ENCODE measurements at places on chromosomes 5 and 9.

DNA sequence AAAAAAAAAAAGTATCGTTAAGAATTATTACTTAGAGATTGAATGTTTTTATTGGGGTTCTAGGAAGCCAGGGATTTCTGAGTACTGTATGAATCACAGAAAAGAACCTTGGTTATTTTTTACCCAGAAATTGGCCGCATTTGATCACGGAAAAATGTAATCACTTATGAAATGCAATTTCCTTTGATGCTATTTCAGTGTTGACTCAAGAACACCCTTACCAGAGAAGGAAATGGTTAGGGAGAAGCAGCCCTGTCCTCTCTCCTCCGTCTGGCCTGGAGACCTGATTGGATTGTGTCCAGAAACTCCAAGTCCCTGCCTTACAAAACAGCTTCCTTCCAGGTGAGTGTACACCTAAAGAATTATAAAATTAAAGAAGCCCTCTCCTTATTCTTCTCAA is 116.7 kb downstream of the MED10 start:
- DNase-seq, result no peak

DNA sequence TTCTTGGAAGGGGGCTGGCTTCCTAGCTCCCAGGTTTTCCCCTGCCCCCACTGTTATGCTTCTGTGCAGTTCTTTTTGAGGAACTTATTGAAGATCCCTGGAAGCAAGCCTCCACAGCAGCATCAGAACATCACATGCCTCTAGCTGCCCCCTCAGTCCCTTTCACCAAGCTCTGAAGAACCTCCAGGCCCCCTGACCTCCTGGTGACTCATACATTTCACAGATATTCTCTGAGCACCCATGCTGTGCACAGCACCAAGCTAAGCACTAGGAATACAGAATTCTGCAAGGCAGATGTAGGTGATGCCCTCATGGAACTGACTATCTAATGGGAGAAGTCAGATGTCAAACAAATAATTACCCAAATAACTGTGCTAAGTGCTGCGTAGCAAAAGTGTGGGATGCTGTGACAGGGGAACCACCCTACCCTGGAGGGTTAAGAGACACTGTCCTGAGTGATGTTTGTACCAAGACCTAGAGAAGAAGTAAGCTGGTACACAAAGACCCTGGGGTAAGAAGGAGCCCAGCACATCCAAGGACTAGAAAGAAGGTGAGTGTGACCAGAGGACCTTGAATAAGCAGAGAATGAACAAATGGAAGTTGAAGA is 213.7 kb upstream of the NR4A3 start:
- DNase-seq, result no peak

GRCh38 chr9:5554254-5554653 is 43.9 kb downstream of the PDCD1LG2 start:
- DNase-seq, result no peak

DNA sequence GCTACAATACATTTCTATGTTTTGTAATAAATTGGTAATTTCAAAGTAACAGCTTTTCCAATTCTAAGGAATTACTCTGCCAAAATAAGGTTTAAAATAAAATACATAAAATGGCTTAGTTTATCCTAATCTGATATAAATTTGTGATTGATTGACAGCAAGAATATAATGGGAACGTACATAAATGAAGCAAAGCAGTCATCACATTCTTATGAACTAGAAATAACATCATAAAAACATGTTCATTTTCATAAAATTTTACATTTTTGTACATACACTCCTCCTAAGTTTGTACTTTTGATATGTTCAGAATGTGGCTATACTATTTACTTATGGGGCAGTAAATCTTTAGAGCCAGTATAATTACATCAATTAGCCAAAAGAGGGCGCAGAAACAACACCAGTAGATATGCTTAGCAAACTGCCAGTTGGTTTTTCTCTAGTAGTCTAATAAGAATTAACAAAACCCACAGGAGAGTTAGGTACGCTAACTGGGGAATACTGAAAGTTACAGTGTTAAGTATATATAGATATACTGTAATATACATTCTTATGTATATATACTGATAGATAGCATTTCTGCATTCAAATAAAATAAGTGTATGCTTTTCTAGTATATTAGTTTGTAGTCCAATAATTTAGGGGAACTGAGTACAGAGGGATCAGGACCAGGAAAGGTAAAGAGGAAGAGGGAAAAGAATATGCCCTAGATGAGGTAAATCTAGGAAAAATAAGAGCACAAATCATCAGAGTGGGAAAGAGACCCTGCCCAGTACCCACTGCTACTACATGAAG is 76.8 kb downstream of the ZDHHC21 start:
- no peak for DNase-seq

DNA sequence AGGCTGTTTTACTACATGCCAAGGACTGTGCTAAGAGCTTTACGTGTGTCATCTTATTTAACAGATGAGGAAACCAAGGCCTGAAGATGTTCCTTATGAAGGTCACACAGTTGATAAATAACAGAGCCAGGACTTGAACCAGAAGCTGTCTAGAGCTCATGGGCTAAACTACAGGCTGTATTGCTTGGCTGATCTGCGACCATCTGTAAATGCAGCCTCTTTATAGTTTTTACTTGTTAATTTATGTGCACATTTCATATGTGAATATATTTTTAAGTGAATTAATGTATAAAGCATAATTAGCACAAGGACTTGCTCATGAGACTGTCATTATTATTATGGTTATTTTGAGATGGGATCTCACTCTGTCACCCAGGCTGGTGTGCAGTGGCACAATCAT is 19.3 kb upstream of the GNPDA1 start:
- no peak for DNase-seq

DNA sequence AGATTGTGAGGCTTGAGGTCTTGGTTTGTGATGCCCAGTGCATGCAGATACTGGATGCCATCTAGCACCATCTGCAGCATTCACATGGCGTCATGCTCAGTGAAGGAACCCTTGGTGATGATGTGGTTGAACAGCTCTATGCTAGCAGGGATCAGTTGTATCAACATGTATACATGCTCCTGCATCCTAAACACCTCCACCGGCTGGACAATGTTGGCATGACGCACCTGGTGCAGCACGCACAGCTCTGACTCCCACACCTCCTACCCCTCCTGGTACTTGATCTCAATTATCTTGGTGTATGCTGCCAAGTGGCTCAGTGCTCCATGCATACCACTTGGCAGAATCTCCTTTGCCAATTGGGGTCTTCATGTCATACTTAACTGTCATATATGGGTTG is 49.1 kb downstream of the MTREX start:
- DNase-seq, result no peak

DNA sequence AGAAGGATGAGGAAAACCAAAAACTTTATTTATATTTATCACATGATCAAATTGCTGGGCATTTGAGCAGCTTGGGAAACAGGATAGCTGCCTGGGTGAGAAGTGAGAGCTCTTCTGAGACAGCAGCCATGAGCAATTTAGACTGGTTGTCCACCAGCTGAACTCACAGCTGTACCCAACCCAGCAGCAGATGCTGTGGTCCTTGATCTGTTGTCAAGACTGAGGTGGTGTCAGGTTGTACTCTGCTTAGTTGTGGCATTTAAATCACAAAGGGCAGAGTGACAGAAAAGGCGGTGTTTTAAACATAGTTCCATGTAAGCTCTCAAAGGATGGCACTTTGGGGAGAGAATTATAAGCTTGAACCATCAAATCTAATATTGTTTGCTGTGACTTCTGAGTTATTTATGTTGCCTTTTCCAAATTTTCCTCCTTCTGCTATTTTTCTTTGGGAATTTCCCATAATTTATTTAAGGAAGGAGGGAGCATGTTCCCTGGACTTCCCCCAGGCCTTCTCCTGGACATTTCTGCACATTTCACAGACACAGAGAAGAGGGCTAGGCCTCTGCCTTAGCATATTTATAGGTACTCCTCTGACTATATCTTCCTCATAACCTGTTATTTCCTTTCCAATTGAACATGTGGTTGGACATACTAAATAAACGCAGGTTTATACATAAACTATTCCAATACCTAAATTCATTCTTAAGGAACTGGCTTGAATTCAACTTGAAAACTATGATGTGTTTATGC is 117.7 kb upstream of the FER start:
- no peak for DNase-seq

DNA sequence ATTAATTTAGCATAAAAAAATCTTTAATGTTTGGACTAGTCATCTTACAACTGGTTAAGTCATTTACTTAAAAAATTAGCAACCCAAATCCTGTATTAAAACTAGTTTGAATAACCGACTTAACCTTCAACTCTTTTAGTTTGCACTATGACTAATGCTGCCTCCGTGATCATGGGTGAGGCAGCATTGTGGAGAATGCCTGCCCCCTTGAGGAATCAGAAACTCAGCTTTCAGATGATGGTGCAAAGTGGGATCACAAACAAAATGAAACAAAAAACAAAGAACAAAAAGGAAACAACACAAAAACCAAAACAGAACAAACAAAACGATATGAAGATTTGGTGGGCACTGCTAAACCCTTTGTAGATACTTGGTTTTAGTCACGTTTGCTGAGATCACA is 127.0 kb upstream of the PALM2AKAP2 start:
- no peak for DNase-seq

DNA sequence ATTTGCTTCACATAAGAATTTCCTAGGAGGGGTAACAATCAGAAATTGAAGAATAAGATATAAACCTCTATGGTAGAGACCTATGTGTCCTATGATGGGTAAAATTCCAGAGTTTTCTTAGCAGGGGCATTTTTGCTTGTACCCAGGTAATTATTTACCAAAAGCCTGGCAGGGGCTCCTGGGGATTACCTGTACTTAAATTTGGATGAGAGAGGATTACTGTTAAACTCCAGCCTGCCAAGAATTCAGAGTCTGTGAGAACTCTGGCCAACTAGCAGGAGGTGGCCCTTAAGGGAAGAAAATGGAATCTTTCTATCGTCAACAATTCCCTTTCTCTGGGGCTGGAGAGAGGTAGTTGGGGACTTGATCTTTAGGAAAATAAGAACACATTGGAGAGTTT is 460.4 kb downstream of the PDE4D start:
- no peak for DNase-seq

DNA sequence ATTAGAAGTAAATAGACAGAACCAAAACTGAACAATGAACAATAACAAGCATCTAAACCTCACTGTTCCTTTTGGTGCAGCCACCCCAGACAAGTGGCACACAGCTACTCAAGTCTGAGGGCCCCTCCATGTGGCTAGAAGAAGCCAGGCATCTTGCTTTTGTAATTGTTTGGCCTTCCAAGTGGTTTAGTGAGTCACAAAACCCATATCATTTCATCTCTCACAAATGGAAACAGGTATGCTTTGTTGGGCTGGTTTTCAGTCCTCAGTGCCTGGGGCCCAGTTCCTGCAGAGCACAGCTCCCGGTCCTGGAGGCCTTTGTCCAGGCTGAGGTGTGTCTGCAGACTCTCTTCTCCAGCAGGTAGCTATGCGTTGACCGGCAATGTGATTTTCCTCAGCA is 16.7 kb downstream of the PRLR start:
- no peak for DNase-seq

- peak; percentile 65 for DNase-seq
These were observed 98.6 kb downstream of the FBXW11 start for GRCh38 chr5:171907725-171908343.

DNA sequence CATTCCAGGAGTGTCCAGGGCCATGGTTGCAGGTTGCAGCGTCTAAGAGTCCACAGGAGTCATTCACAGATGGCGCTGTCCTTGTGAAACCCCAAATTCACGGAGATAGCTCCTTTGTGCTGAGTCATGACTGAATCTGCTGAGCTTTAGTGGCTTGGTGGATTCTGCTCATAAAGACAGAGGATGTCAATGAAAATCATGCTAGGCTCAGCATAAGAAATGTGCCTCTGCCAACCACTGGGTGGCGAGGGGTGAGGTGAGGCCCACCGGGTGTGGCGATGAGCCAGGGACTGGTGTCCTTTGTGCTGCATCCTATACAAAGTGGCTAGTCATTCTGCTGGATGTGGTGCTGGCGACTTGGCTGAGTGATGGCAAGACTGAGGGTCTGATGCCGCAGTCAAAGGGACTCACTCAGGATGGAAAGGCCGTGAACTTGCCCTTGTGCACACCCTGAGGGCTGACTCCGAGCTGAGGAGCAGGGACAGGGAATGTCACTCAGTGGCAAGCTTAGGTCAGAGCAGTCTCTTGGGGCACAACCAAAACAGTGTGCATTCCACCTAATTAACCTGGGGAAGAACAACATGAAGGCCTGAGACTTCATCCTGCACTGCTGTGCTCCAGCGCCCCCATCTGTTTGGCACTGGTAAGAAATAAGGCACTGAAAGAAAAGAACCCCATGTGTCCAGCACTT is 71.5 kb downstream of the DAP start:
- DNase-seq, result peak; percentile 8

DNA sequence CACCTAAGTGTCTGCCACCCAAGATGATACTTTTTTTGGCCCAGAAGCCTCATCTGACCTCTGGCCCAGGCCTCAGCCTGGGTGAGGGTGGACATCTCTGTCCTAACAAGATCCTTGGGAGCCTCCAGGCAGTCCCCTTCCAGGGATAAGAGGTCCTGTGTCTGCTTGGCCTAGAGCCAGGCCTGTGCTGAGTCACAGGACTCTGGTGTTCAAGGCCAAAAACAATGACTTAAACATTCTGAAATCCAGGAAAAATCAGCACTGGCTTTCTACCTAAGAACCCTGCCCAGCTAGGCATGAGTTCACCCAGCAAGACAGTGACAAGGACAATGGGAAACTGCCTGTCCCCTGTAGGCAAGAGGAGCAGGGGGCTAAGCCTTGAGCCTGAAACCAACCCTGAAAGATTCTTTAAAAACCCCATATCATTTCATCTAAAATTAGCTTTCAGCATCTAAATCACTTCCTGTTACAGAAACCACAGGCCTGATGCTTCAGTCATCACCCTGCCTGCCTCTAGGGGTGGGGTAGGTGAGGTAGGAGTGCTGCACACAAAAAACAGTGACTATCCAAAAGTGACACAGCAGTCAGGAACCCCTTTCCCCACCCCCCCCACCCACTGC is 29.9 kb downstream of the CSF2 start:
- DNase-seq, result no peak
